ENCODE measurements at places on chromosomes 4 and X.

DNA sequence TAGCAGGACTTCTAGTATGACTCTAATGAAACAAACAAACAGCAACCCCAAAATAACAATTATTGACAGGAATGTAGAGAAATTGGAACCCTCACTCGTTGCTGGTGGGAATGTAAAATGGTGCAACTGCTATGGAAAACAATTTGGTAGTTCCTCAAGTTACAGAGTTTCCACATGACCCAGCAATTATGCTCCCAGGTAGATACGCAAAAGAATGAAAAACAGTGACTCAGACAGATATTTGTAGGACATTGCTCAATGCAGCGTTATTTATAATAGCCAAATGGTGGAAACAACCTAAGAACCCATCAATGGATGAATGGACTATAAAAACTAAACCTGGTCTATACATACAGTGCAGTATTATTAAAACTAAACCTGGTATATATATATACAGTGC is 646.1 kb upstream of the FRG1 start:
- DNase-seq, result no peak

DNA sequence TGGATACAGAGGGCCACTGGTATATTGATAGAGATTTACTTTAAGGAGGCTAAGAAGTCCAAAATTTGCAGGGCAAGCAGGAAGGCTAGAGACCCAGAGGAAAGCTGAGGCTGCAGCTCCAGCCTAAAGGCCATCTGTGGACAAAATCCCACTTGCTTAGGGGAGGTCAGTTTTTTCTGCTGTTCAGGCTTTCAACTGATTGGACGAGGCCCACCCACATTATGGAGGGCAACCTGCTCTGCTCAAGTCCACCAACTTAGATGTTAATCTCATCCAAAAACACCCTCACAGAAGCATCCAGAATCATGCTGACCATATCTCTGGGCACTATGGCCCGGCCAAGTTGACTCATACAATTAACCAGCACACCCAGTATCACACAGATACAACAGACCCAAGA is 176.3 kb downstream of the EVC2 start:
- DNase-seq, result no peak

DNA sequence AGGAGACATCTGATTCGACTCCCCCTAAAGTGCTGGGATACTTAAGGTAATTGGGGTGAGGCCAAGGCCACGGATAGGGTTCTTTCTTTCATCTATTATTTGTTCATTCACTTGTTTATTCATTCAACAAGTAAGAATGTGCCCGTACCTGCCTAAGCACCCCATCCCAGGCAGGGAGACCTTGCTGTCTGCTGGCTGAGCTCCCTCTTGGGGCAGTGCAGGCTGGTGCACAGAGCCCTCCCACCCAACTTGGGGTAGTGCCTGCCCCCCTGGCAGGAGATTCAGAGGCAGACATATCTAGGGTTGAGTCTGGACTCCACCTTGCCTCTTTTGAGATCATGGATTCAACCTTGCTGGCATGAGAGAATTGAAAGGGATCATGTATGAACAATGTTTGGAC is 95.7 kb downstream of the DRD5 start:
- DNase-seq, result no peak

GRCh38 chr4:104064646-104065577 is 345.1 kb upstream of the TACR3 start:
- peak; percentile 15 for DNase-seq

- peak; percentile 86 for DNase-seq
Measured at GRCh38 chr4:152100379-152101201, 339.8 kb upstream of the GATB start.

- DNase-seq, result peak; percentile 16
Measured at GRCh38 chr4:152106113-152106763, 345.4 kb upstream of the GATB start.

DNA sequence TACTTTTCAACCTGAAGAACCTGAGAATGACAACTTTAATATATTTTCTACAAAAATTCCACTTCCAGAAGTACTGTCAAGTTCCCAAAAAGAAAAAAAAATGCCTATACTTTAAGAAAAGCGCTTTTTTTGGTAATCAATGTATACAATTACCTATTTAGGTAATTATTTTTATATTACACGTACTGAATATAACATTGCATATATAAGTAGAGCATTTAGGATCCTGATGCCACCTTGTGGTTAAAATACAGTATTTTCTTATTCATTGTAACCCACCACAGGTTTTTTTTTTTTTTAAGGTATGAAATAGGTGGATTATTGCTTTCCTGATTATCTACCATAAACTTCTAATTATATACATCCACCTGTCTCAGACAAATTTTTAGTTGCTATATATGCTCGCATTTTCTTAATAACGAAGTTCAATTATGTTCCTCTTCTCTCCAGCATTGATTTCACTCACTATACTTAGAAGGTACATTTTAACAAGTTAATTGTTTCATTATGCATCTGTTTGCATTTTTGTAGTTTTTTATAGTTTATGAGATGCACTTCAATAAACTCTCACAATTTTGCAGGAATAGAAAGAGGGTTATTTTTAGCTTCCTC is 5.2 kb downstream of the MAP9 start:
- DNase-seq, result peak; percentile 19

- no peak for DNase-seq
Measured at GRCh38 chr4:40453912-40454311, 118.8 kb downstream of the CHRNA9 start.

DNA sequence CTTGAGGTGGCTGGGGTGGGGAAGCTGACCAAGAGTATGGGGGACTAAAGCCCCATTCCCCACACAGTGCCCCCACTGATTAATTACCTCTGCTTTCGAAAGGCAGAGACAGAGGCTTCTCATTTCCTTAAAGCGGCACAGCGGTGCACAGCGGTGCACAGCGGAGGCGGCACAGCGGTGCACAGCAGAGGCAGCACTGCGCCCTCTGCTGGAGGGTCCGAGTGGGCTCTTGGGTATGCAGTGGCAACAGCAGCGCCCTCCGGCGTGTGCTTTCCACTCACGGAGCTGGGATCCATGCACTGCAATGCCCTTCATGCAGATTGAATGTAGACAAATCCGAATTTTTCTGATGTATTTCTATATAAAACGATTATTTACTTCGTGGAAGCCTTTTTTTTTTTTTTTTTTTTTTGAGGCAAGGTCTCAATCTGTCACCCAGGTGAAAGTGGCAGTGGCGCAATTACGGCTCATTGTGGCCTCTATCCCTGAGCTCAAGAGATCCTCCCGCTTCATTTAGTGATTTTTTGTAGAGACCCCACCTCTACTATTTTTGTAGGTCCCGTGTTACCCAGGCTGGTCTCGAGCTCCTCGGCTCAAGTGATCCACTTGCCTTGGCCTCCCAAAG is 19.7 kb upstream of the PRPS2 start:
- DNase-seq, result peak; percentile 82

DNA sequence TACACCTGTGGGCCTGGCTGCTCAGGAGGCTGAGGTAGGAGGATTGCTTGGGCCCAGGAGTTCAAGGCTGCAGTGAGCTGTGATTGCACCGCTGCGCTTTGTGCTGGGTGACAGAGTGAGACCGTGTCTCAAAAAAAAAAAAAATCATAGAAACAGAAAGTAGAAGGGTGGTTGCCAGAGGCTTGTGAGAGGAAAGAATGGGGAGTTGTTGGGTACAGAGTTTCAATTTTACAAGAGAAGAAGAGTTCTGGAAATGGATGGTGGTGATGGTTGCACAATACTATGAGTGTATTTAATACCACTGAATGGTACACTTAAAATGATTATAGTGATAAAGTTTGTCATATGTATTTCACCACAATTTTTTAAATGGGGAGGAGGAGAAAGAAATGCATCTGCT is 10.2 kb upstream of the GLOD5 start:
- peak; percentile 60 for DNase-seq

- DNase-seq, result peak; percentile 87
Measured at GRCh38 chr4:184506527-184507121, 32.3 kb upstream of the IRF2 start.

DNA sequence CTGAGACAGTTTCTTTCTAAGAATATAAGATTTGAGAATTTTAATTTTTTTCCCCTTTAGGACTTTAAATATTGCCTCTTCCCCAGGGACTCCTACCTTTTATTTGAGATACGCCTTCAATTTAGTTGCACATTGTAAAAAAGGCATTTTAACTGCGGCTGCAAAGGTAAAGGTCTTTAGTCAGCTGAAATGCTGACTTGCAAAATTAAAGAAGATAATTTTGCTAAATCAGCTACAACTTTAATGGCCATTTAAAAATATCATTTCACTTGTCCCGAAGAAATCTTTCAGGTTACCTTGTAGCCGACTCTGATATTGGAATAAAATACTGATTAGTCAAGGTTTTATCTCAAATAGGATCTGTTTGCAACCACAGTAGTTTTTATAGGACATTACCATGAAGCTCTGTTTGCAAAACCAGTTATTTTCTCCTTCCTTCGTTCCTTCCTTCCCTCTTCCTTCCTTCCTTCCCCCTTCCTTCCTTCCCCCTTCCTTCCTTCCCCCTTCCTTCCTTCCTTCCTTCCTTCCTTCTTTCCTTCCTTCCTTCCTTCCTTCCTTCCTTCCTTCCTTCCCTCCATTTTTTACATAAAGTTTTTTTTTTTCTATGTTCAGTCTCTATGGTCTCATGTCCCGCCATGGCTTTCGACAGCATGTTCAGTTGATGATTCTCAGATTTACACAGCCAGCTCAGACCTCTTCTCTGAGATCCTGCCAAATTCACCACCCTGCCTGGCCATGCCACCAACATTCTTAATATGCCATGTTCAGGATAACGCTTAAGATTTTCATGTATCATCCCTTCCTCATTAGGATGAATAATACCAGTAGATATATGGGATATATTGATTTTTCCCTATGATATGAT is 405.4 kb upstream of the PRKX start:
- DNase-seq, result no peak

GRCh38 chrX:46957297-46957696 is 45.1 kb downstream of the JADE3 start:
- no peak for DNase-seq

DNA sequence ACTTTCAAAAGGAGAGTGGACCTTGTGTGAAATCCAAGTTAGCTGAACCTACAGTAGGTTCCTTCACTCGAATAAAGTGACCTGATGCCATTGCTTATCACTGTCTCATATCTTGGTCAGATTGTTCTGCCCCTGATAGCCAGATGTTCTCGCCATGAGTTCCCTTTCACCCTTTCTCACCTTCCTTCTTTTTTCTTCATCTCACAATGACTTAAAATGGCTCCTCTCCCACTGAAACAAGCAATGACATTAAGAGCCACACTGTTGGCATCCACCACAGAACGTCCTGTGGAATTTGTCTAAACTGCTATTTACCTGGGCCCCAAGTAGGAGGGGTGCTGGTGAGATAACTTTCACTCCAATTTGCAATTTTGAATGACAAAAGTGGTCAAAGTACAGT is 227.6 kb upstream of the PPP1R2C start:
- no peak for DNase-seq

- no peak for DNase-seq
Measured at GRCh38 chr4:93649828-93650227, 178.7 kb upstream of the ATOH1 start.

GRCh38 chr4:61933527-61933926 is 733.4 kb downstream of the ADGRL3 start:
- no peak for DNase-seq

DNA sequence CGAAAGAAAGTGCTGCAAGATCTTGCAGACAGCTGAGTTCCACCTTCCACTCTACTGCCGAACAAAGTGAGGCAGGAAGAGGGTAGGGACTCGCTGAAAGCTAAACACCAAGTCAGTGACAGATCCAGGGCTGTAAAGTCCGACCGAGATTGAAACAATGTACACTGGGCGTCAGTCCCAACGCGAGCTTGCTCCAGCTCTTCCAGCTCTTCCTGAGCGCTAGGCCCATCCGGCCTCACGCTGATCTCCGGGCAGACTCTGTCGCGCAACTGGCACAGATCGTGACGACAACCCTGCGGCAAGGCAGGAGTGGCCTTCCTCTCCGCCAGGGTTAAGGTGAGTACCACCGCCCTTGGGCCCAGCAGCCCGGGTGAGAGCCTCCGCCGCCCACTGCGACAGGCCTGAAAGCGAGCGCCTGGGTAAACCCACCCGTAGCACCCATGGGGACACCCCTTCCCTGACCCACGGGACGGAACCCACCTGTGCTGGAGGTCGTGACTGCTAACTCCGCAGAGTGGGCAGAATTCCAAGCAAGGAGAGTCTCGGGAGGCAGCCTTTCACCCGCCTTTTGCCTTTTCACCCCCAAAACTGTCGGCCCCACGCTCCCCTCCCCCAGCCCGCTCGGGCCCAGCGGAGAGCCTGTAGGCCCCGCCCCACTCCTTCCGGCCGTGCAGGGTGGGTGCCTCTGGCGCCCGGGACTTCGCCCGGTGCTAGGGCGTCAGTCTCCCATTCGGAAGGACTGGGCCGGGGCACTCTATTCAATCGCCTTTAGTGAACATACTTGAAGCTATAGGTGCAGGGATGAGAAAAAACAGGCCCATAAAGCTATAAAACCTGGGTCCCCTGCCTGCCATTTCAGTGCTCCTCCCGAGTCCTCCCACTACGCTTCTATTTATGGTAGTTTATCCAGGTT is at the start of gene TMLHE:
Gene TMLHE (minus strand): TSS at position 641 of the 913 bp plus-strand sequence. CDS start 67,676 bp downstream, outside the sequence.
- peak; percentile 71 for DNase-seq

- DNase-seq, result no peak
Measured at GRCh38 chr4:62806816-62807215, 1602.4 kb downstream of the TECRL start.

DNA sequence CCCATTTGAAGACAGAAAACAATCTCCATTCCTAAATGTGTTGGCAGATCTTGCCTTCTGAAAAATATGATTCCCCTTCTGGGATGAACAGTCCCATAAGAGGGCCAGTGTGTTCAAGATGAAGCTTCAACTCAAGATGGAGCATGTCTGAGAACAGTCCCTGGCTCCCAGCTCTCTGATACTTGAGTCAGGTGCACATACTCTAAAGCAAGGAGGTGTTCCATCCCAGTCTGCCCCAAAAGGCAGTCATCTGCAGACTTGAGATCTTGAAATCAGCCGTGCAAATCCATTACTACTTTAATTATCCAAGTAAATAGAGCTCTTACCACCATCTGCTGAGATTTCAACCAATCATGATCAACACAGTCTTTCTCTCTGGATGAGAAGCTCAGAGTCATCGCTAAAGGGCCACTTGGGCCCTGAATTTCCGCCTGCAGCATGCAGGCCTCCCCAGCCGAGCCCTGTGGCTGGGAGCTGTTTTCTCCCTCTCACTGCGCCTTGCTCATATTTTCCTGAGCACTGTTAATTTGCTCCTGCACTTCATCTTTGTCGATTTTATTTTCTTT is 22.2 kb downstream of the CCDC149 start:
- DNase-seq, result no peak

DNA sequence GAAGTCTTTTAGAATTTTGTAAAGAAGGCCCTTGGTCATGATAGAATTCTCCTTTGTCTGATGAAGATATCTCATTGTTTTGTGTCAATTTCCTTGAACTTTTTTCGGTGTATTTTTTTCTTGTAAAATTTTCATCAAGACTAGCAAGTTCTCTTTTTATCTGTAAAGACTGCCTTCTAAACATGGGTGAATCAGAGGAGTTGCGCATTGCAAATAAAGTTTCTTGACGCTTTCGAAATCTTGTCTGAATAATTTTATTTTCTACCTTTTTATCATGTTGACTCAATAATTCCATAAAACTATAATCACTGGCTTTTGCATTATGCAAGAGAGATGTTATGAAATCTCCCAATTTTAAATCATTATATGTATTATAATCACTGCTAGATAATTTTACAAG is 66.2 kb downstream of the NCAPG start:
- no peak for DNase-seq
